ENCODE measurements at places on chromosomes 3 and 15.

DNA sequence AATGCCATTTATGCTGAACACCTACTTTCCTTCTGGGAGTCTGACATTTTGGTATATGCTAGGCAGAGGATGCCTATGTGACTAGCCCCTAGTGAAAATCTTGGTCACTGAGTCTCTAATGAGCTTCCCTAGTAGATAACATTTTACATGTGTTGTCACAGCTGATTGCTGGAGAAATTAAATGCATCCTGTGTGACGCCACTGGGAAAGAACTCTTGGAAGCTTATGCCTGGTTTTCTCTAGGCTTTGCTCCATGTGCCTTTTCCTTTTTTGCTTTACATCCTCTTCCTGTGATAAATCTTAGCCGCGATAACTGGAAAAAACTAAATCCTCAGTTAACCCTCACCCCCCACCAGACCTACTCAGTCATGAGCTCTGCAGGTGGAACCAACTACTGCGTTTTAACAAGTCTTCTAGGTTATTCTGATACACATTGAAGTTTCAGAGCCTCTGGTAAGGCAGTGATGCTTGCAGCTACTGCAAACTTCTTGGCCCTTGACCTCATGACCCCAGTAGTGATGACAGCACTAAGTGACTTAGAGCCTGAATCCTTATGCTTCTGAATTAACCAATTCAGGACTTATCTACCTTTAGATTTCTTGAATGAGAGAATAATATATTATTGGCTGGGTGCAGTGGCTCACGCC is 292.4 kb upstream of the SOX14 start:
- no peak for DNase-seq

DNA sequence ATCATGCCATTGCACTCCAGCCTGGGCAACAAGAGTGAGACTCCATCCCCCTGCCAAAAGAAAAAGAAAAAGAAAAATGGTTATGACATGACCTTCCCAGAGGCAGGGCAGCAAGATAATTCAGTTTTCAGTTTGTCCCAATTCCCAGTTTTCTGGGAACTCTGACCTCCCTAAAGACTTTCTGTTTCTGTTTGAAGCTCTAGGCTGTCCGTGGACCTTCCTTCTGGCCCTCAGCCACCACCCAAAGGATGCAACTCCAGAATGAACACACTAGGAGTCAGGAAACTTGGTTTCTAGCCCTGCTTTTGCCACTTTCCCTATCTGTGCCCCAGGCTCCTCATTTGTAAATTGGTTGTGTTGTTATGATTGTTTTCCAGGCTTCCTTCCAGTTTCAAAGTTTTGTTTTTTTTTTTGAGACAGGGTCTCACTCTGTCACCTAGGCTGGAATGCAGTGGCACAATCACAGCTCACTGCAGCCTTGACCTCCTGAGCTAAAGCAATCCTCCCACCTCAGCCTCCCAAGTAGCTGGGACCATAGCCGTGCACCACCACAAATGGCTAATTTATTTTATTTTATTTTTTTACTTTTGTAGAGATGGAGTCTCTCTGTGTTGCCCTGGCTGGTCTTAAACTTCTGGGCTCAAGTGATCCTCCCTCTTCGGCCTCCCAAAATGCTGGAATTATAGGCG is 68.6 kb downstream of the CDC25A start:
- no peak for DNase-seq

- DNase-seq, result no peak
Measured at GRCh38 chr3:10283638-10284037, 9.1 kb downstream of the GHRL start.

DNA sequence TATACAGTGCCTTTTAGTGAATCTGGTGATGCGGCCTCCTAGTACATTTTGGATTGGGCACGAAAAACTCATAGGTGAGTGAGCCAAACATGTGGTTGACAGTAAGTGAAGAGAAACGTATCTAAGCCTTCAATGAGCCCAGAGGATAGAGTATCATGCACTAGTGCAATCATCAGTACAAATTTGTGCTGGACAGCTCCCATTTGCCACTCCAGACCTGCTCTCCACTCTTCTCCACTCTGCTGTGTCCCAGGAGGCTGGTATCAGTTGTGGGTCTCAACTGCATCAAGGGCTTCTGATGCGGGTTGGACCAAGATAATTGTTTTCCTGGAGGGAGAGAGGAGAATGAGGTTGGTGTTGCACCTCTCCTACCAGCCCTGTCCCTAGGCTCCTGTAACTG is 9.1 kb upstream of the RASGRF1 start:
- DNase-seq, result no peak

DNA sequence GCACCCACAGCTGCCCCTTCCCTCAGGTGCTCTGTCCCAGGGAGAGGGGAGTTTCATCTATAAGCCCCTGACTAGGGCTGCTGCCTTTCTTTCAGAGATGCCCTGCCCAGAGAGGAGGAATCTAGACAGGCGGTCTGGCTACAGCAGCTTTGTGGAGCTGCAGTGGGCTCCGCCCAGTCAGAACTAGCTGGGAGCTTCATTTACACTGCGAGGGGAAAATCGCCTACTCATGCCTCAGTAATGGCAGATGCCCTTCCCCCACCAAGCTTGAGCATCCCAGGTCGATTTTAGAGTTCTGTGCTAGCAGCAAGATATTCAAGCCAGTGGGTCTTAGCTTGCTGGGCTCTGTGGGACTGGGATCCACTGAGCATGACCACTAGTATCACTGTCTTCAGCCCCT is 181.2 kb upstream of the RARB start:
- DNase-seq, result no peak

All from neuronal stem cell (in vitro differentiated cells).